ENCODE measurements at places on chromosomes 4 and X.

- DNase-seq, result peak; percentile 17
These were observed 58.7 kb upstream of the EMCN start for GRCh38 chr4:100576570-100576969.

DNA sequence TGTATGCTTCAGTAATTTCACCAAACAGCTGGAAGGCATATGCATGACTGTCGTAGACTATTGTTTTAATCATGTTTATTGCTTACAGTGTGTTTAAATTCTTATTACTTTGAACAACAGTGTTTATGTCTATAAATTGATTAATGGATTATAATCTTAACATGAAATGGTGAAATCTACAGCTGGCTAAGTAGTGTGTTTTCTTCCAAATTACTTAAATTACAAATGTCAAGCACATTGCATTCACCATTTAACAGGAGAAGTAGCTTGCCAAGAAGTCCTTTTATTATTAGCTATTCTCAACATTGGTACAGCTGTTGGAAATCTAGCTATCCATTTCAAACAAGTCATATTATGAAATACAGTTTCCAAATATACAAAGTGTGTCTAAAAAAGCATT is 849.3 kb upstream of the PCDH10 start:
- DNase-seq, result no peak

DNA sequence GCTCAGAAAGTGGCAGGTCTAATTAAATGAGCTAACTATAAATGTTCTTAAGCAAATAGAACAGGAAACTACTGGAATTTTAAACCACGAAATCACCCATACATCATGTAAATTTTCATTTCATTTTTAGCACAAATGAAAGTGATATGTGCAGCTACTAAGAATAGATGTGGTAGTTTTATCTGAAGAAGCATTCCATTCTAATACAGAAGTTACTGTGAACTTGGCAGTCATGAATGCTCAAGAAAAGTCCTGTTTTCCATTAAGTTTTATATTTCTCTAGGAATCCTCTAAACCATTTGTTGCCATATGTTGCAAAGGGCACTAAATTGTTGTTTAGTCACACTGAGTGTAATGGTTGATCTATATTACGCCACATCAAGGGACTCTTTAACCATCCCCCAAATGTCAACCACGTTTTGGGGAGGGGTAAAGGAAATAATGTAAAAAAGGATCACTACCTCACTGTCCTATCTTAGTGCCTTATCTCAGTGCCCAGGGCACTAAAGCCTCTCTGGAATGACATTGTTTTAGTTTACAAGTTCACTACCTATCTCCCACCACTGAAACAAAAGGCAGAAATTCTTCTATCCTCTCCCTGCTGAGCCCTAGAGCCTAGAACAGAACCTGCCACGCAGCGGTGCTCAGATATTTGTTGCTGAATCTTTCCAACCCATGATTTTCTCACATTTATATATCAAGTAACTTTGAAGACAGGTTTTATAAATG is 118.0 kb downstream of the SHISA3 start:
- no peak for DNase-seq

GRCh38 chrX:73916931-73917667 is 354.1 kb downstream of the CHIC1 start:
- no peak for DNase-seq

GRCh38 chrX:37349221-37350033 is at the start of gene PRRG1:
TSS of gene PRRG1 (plus strand) at chrX:37349364. CDS start at chrX:37406250, 56,886 bp downstream.
- DNase-seq, result peak; percentile 92

- DNase-seq, result no peak
These were observed 409.2 kb downstream of the CCSER1 start for GRCh38 chr4:90536408-90536807.

DNA sequence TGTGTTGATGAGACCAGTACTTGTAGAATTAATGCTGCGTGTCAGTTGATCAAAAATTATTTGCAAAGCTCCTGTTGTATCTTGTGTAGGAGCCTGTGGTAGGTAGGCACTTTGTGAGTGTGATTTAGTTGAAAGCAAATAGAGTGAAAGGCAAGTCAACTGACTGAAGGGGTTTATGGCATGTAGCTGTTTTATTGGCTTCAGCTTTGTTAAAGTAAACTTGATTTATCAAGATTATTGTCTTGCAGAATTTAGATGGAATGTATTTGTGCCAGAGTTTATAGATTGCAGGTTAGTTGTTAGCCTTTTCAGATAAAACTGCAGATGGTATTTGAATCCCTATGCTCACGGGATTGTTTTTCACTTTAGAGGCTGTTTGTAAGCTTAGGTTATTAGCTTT is 128.0 kb downstream of the FRAS1 start:
- DNase-seq, result no peak

DNA sequence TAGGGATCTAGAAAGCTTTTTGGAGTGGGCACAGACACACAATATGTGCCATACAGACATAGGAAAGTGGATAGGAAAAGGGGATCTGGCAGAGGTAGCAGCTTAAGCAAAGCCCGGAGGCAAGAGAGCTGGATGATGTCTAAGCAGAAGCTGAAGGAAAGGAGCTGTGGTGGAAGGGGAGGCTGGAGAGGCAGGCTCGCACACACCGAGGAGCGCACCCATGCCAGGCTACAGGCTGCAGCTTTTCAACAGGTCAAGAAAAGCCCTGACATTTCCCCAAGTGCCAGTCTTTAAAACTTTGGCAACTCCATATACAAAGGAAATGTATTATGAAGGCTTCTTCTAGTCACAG is 67.4 kb downstream of the SOWAHB start:
- peak; percentile 72 for DNase-seq

- DNase-seq, result no peak
These were observed 157.6 kb downstream of the KLHL13 start for GRCh38 chrX:117959045-117959444.

GRCh38 chr4:184942444-184943425 is 75.6 kb upstream of the HELT start:
- no peak for DNase-seq
